ENCODE measurements at places on chromosomes 4 and X.

- no peak for DNase-seq
Observed at GRCh38 chrX:109760209-109760921, 27.3 kb upstream of the ACSL4 start.

DNA sequence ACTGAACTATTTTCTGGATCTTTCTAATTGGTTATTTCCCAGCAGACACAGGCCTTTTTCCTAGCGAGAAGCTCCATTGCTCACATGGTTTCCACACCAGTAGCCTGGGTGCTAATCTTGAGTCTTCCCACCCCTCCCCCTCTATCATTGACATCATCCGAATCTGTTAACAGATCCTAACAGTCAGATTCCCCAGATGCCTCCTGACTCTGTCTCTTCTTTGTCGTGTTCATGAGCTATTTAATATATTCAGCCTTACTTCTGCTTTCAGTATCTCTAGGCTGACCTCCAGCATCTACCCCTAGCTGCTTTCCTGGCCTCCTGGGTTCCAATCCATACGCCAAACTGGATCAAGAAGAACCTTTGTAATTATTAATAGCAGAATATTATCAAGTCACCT is 85.0 kb downstream of the CLNK start:
- no peak for DNase-seq

GRCh38 chr4:6834867-6835266 is 52.3 kb downstream of the KIAA0232 start:
- no peak for DNase-seq

- no peak for DNase-seq
Observed at GRCh38 chr4:5462254-5462835, 246.0 kb downstream of the EVC2 start.

DNA sequence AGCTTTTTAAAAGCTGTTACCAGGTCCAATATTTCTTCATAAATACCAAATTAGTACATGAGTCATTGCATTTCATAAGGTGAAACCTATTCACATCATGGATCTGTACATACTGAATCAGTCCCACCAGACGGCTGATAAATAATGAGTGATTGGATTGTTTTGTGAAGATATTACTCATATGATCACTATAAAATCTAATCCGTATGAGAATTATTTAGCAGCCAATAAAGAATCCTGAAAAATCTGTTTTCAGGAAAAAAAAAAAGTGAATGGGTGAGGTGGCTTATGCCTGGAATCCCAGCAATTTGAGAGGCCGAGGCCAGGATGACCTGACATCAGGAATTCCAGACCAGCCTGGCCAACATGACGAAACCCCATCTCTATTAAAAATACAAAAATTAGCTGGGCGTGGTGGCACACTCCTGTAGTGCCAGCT is 438.1 kb downstream of the INPP4B start:
- peak; percentile 9 for DNase-seq

- no peak for DNase-seq
Observed at GRCh38 chrX:72123471-72124185, 8.1 kb downstream of the RTL5 start.

DNA sequence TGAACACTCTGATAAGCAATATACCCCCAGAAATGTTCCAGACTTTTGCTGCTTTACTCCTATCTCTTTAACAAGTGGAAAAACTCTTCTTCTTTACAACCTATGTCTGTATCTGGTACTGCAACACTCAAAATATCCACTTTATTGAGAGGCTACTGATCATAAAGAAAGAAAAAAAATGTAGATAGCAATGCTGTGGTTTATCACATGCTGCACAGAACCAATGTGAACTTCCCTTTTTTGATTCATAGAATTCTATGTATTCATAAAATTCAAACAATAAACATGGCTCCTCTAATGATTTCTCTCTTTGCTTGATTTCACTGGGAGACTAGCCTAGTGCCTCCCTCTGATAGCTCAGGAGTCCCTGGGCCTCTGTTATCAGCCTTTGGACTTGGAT is 223.5 kb downstream of the ZNF674 start:
- no peak for DNase-seq

DNA sequence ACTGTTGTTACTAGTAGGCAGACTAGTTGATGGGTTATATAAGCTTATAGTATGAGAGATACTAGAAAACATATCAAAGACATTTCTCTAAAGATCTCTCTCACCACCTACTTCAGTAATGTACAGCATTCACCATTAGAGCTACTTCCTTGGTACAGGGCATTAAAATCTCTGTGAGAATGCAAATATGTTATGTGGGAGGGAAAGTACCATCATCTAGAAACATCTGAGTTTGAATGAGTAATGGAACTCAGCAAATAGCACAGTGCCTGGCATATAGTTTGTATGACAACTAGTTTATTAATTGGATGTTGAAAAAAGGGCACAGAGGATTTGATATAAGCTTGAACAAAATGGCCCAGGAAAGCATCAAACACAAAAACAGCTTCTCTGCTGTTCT is 211.1 kb downstream of the GLUD2 start:
- DNase-seq = no peak

DNA sequence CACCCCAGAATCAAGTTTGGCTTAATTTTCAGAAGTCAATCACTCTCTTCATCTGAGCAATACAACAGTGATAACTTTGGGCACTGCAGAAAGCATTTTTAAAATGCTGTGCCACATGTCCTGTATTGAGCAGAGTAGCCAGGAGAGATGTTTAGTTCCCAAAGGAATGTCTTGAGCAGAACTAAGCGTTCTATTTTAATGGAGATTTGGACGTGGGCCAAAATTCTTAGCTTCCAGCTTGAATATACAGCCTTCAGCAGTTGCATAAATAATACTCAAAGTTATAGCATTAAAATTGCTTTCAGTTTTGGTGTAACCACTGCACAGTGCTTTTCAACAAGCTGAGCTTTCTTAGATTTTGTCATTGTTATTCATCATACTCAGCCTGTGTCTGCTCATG is 679.2 kb downstream of the NLGN4X start:
- no peak for DNase-seq

DNA sequence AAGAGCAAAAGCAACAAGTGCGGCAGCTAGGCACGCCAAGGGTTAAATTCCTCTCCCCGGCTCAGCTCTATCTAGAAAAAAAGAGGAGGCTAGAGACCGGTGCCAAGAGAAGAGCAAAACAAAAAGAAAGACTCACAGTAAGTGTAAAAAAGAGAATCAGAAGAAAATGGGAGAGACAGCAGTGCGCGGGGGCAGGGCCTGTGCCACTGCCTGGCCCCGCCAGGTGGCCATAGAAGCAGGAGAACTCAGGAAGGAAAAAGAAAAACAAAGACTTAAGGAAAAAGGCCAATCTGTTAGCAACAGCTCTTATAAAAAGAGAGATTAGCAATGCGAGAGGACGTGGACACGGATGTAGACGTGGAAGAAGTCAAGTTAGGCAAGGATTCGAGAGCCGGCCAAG is 3.2 kb downstream of the ACOX3 start:
- DNase-seq = no peak

- DNase-seq = no peak
Observed at GRCh38 chr4:127071443-127071842, 561.3 kb upstream of the INTU start.

DNA sequence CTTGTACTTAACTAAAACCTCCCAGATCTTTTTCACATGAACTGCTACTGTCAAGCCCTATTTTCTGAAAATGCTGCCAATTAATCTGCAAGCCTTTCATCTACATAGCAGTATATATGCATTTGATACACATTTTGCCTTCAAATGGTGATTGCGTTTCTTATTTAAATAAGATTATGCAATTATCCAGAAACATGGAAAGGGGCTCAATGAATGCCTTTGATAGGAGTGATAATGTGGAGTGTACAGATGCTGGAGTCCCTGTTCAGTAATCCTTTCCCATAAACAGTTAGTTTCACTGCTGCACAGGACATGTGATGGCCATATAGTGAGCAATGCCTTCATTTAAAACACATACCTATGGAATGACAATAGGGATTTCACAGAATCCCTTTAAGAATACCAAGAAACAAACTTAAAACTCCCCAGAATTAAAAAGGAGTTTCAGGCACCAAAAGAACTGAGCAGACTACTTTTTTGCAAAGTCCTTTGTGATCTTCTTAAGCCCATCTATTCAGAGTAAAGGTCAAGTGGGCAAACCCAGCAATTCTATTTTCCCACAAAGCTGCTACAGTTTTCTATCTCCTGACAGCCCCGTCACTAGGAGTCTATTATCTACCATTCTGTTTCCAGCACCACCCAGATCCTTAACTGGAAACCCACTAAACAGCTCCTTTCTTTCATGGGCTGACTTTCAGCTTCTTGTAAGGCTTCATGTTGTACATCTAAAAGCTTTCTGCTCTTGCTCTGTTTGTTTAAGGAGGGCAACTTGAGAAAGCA is 120.3 kb downstream of the UNC5C start:
- DNase-seq = no peak

- DNase-seq = no peak
Observed at GRCh38 chrX:40514376-40514775, 66.4 kb upstream of the ATP6AP2 start.

DNA sequence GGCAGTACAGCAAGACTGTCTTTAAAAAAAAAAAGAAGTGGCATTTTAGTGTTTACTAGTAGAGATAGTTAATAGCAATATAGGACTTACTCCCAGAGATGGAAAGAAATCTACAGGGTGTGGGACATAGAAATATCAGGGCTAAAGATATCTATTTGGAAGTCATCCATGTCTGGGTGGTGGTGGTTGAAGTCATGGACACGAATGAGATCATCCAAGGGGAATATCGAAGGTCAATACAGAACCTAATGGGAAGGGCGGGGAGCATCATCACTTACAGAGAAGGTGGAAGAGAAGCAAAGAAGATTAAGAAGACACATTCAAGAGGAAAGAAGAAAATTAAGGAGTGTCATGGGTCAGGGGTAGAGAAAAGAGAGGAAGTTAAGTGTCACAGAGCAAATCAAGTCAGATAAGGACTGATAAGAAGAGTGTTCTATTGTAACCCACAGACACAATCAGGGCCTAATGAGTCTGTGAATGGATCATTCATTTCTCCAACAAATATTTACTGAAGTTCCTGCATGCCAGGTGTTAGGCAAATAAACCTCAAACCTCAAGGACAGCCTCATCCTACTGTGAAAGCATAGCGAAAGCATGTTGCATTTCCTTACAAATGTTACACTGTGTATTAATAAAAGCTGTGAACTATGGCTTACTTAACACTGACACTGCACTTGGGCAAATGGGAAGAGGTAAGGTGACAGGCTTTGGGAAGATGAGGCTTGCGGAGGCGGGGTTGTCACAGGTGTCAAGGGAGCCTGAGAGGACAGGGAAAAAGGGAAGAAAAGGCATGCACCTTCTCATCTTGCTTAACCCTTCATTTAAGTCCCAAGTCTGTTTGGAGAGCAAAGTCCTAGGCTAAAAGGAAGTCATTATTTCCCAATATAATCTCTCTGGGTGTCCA is 65.3 kb downstream of the ELOVL6 start:
- no peak for DNase-seq

GRCh38 chrX:72312311-72312940 is 6.7 kb upstream of the CITED1 start:
- DNase-seq = no peak

- DNase-seq = no peak
Observed at GRCh38 chr4:107999932-108000539, 10.3 kb downstream of the HADH start.

- DNase-seq = no peak
Observed at GRCh38 chrX:7077241-7078230, 70.0 kb upstream of the STS start.

GRCh38 chrX:3811331-3812311 is 98.2 kb upstream of the PRKX start:
- DNase-seq = peak; percentile 37

DNA sequence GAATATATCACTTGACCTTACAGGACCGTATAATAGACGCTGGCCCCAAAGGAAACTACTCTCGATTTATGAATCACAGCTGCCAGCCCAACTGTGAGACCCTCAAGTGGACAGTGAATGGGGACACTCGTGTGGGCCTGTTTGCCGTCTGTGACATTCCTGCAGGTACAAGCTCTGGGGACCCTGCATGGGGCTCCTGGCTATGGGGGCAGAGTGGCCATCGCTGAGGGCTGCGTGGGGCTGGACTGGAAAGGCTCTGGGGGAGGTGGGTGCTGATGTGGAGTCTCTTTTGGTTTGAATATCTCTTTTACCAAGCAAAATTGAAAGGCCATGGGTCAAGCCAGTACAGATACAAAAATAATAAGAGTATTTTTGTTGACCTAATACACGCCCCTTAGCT is 33.9 kb downstream of the NELFA start:
- no peak for DNase-seq

DNA sequence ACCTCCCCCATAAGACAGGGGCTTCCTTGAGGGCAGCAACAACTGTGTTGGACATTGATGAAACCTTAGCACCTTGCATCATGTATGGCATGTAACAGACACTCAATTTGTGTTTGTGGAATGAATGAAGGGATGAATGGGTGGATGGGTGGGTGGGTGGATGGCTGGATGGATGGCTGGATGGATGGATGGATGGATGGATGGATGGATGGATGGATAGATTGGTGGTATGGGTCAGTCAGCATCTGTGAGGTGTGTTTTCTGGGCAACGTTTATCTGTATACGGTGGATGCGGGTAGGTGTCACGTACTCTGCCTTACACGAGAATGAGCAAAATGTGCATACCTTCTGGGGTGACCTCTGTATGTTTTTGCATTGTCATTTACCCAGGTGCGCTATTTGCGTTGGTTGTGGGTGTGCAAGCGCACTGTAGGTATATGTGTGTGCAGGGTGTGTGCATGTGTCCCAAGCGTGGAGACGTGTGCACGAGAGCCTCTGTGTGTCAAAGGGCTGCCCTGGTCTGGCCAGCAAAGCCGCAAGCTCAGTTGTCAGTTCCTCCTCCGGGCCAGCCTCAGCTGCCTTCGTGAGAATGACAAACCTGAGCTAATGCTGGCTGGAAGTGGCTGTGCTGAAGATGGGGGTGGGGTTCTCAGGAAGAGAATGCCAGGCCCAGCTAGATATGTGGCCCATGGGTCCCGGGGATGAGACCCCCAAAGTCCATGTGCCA is 26.5 kb downstream of the ELF4 start:
- DNase-seq = no peak

DNA sequence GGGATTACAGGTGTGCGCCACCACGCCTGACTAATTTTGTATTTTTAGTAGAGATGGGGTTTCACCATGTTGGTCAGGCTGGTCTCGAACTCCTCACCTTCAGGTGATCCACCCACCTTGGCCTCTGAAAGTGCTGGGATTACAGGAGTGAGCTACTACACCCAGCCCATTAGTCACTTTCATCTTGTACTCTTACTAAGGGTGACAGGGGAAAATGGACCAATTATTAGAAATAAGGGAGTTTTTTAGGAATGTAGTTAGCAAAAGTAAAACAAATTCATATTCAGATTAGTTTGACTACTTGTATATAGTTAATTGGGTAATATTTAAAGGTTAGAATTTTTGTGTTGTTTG is 26.1 kb downstream of the SMARCA5 start:
- DNase-seq = no peak

- no peak for DNase-seq
Observed at GRCh38 chr4:107755841-107756356, 35.9 kb upstream of the PAPSS1 start.

All from ACHN (cell line).